ENCODE measurements at places on chromosomes 5 and 9.

DNA sequence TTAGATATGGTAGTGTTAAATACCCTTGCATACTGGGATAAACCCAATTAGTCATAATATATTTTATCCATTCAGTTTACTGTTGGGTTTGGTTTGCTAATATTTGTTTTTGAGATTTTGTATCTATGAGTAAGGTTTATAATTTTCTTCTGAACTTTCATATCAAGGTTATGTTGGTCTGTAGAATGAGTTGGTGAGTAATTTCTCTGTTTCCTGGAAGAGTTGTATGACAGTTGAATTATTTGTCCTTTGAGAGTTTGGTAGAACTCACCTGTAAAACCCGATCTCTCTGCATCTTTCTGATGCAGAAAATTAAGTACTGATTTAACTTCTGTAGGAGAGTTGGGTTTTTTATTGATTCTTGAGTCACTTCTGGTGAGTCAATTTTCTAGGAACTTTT lies 20.4 kb downstream of the DDX4 start:
- DNase-seq = no peak

- DNase-seq = no peak
Measured at GRCh38 chr9:101081641-101082040, 53.1 kb downstream of the PLPPR1 start.

DNA sequence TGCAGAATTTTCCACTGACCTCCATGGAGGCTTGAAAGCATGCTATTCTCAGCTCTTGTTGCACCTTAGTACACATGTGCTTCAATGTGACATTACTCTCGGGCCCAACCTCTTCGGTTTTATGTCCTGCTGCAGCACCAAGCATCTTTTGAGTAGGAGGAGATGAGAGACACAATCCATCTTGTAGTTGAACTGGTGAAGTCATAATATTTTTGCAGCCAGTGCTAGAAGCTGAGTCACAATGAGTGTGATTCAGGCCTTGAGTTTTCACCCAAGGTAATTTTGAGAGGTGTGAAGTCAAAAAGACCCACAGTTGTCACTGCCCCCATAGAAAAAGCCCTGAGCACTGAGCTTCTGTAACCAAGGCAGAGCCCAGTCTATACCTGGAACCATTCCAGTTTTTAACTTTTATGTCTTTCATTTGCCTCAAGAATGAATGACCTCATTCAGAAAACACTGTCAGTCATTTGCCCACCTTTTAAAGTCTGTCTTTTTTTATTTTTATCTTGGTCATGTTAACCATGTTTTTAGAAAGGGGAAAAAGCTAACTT lies 117.7 kb downstream of the ZNF462 start:
- no peak for DNase-seq

DNA sequence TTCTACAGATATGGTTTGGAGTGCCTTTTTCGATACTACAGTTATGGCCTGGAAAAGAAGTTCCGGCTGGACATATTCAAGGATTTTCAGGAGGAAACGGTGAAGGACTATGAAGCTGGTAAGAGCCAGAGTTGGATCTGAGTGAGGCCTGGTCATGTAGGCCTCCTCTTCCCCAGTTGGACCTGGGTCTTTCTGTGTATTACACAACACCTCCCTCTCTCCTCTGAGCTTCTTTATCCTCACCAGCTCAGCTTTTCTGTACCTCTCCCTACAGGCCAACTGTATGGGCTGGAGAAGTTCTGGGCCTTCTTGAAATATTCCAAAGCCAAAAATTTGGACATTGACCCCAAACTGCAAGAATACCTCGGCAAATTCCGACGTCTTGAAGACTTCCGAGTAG lies 39.2 kb downstream of the FAXDC2 start:
- DNase-seq = no peak

GRCh38 chr5:92807085-92807484 lies 773.9 kb downstream of the NR2F1-AS1 start:
- no peak for DNase-seq

GRCh38 chr5:33957577-33958150 lies 21.5 kb downstream of the RXFP3 start:
- no peak for DNase-seq

DNA sequence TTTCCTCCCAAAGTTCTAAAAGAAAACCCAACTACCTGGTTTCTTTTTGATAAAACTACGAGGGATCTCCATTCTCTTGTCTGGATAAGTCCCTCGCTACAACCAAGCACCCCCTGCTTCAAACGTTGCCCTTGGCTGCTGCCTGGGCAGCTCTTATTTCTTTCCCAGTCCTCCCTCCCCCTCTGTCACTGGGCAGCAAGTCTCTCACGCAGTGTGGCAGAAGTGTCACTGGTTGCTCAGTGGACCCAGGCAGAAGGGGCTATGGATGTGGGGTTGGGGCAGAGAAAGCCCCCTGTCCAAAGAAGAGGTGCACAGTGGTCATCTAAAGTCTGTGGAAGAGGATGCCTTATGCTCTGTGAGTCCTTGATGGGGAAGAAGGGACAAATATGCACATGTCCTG lies 7.2 kb upstream of the SMIM32 start:
- no peak for DNase-seq

- no peak for DNase-seq
Measured at GRCh38 chr5:6302684-6303083, 75.7 kb downstream of the MED10 start.

DNA sequence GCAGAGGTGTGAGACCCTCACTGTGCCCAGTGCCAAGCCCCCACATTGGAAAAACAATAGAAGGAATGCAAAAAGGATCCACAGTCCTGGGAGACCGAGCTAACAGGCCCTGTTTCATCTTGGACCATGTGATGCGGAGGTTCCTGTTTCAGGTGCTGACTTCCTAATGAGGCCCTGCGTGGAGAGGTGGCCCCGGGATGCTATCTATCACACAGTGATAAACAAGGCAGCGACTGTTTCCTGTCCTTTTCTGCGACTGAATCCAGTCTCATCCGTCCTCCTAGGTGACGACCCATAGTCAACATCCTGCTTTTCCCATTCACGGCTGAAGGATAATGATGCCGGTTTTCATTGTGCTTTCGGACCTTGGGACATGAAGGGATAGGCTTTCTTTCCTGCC lies 56.4 kb upstream of the BOD1 start:
- no peak for DNase-seq

DNA sequence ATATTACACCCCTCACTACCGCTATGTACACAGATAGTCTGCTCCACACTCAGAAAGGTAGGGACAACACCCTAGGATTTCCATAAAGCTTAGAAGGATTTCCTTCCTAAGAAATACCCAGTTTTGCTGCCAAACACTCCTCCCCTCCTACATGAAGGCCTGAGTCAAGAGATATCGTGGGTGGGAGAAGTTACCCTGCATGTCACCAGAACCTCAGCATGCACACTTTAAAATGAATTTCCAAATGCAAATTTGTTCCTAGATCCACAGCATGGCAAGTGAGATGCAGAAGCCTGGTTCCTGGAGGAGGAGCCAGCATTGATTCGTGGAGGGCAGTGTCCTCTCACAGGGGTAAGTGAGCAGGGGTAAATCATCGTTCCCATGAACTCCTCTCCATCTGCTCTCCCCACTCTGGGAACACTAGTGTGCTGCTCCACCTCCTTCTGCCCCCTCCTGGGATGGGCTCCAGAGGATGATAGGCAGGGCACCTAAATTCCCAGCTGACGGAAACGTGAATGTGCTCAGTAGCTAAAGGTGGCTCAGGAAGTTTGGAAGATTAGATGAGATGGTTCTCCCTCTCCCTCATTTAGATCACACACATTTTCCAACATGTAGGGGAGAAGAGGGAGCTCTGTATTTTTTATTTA lies 76.7 kb downstream of the PDE4D start:
- DNase-seq = no peak

- DNase-seq = no peak
Measured at GRCh38 chr9:138009016-138009802, 131.6 kb downstream of the CACNA1B start.

GRCh38 chr5:87944553-87945285 lies 323.9 kb downstream of the TMEM161B start:
- DNase-seq = no peak

DNA sequence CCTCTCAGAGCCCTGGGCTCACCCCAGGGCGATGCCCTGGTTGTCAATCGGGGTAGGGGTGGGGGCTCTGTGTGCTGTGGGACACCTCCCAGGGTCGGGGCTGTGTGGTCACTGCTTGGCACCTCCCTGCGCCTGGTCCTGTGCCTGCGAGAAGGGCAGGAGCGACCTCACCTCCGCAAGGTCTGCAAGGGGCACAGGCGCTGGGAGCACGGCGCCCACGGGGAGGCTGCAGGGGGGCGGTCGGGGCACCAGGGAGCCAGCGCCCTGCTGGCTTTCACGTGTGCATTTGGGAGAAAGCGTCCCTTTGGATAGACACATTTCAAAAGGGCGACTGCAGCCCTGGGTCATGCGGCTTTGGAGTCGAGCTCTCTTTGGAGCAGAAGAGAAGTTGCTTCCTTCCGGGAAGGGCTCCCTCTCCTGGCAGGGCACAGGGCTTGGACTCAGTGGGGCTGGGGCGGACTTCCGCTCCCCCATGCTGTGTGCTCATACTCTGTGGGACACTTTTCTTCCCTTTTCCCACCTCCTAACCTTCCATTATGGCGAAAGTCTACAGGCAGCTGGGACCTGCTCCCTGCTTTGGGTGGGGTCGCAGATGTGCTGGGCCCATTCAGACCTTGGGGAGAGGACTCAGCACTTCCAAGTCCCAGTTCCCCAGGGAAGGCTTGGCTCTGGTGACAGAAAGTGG lies 52.9 kb upstream of the SLC28A3 start:
- no peak for DNase-seq

DNA sequence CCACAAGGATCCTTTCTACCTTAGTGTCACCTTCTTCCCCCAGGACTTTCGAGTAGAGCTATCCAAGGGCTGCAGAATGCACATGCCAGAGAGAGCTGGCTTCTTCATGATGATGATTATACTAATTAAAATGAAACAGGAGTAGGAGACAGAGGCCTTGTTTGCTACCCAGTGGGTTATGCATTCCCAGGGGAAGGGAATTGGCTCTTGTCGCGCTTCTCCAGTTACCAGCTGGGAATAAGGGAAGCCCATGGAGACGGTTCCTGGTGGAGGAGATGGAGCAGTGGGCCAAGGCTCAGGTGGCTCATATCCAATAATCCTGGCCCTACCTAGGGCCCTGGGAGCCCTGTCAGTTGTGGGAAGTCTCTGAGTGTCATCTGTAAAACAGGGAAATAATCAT lies 65.1 kb downstream of the WWC1 start:
- DNase-seq = no peak

DNA sequence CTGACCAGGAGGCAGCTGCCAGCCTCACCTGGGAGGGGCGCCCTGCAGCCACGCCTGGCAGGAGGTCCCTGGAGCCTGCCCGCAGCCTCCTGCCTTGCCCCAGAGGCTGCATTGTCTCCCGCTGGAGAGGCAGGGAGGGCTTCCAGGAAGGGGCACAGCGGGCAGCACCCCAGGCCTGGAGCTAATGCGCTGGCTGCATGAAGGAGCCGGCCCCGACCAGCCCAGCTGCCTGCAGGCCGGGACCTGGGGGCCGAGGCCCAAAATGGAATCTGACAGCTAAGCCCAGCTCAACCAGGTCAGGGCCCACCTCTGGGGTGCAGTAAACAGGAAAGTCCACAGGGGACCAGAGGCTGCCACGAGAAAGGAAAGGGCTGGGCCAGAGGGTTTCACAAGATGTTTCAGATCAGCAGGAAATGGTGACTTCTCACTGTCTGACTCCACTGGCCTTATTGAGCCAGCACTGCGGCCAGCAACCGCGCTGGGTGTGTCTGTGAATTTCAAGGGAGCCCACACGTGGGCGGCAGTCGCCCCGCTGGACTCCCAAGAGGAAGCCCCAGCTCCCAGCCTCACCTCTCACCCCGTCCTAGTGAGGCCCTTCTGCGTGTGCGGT lies 18.6 kb upstream of the NOTCH1 start:
- no peak for DNase-seq

- DNase-seq = no peak
Measured at GRCh38 chr5:135891791-135892190, 3.9 kb downstream of the IL9 start.

GRCh38 chr9:87830446-87830845 lies 52.2 kb upstream of the SPATA31E1 start:
- DNase-seq = no peak

DNA sequence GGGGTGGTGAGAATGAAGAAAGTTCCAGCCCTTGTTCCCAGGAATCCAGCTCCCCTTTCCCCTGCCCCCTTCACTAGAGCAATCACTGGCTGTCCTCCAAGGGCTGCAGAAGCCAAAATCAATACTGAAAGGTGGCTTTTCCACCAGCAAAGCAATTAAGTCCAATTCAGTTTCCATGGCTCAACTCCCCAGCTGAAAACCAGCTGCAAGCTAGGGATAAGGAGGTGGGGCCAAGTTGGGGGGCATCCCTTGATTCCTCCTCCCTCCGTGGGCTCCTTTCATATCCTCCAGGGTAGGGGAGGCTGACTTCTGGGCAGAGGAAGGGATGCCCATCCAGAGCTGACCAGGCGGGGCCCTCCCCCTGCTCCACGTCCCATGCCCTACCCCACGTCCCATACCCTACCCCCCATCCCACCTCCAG lies 22.7 kb downstream of the CAMK2A start:
- DNase-seq = no peak

DNA sequence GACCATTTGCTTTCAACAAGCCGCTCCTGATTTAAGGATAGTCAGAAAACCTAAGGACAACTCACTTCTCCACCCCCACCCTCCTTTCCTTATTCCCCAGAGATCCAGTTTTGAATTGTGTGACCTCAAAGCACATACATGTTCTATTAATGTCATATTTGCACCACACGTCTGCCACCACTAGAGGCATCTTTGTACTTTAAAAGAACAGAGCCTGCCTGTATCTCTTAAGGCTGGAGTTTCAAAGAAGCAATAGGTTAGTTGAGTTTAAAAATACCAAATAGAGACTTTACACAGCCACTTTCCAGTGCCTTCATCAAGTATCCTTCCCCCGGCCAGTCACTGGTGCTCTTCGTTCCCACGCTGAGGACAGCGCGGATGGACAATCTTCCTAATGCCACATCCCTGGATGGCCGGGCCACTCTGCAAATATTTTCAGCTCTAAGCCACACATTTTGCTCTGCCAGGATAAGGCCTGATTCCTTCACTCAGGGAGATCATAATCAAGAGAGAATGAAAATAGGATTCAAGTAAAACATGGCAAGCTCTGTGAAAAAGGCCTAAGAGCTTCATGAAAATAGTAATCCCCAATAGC lies 146.3 kb downstream of the SNCAIP start:
- no peak for DNase-seq

DNA sequence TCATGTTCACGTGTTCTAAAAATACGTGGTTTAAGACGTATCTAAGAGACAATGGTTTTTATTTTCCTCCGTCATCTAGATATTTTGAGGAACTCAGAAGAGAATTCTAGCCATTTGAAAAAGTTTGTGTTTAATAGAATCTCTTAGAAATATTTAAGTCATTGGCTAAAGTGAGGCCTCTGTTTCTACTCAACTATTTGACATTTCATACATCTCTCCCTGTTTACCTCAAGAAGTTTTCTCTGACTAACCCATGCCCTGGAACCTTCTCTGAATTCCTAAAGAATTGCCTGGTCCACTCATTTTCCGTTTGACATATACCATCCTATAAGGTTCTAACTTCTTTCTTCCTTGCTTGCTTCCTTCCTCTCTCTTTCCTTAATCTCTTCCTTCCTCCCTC lies 178.7 kb downstream of the SNCAIP start:
- no peak for DNase-seq
